ENCODE measurements at places on chromosomes 3 and 15.

DNA sequence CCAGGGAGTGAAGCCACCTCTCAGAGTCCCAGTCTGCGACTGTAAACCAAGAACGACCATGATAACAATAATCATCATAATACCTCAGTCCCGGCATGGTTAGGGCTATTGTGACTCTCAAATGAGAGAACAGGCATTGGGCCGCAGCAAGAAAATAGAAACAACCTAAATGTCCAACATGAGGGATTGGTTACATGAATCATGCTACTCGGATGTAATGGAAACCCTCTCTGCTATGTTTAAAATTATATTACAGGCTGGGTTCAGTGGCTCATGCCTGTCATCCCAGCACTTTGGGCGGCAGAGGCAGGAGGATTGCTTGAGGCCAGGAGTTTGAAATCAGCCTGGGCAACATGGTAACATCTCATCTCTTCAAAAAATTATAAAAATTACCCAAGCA lies 2.8 kb downstream of the CPN2 start:
- DNase-seq, result no peak

- DNase-seq, result no peak
Measured at GRCh38 chr3:78021710-78022109, 981.8 kb downstream of the ROBO2 start.

DNA sequence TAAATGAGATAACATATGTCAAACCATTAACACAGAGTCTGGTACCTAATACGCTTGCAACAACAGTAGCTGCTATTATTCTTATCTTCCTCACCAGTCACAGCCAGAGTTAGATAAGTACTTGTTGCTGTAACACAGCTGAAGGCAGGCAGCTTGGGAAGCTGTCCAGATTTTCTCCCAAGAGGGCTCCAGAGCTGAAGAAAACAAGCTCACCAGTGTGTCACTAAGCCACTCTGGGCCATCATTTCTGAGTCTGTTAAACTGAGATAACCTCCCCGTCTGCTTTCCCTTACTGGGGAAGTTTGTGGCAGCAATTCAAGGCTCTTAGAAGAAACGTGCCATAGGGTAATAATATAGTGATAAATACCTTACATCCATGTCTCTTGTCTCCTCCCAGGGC lies 226.3 kb downstream of the TAFA4 start:
- DNase-seq, result no peak

GRCh38 chr15:63112871-63113270 lies 8.8 kb upstream of the LACTB start:
- no peak for DNase-seq

DNA sequence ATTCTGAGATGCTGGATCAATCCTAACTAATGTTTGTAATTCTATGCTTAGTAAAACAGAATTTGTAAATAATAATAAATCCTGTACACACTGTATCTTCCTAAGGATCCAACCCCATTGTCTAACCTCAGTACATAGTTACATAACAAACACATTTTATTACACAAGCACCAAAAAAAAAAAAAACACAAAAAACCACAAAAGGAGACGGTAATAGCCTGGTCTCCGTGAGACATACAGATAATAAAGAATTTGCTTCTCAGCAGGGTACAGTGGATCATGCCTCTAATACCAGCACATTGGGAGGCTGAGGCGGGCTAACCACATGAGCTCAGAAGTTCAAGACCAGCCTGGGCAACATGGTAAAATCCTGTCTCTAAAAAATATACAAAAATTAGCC lies 558.7 kb downstream of the MAGI1 start:
- no peak for DNase-seq

- DNase-seq, result no peak
Measured at GRCh38 chr3:147361454-147362420, 44.6 kb downstream of the ZIC4 start.

DNA sequence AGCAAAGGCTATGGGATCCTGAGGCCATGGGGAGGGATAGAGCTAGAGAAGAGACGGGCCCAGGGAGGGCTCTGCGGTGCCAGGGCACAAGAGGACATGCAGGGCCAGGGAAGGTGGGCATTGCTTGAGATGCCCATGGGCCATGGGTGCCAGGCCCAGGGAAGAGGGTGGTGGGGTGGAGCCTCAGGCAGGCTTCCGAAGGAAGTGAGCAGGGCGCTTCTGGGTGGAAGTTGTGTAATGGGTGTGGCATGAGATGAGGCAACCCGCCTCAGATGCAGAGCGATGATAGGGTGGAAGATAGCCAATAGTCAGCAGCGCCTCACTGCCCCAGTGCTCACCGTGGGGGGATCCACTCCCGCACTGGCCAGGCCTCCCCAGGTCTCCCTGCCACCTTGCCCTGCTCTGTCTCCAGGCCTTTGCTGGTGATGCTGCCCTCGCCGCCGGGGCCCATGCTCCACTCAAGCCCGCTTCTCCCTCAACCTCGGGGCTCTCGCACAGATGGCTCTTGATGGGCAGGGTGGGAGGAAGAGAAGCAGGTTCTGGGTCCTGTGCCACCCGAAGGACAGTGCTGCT lies 51.4 kb downstream of the DNAJB8 start:
- no peak for DNase-seq

DNA sequence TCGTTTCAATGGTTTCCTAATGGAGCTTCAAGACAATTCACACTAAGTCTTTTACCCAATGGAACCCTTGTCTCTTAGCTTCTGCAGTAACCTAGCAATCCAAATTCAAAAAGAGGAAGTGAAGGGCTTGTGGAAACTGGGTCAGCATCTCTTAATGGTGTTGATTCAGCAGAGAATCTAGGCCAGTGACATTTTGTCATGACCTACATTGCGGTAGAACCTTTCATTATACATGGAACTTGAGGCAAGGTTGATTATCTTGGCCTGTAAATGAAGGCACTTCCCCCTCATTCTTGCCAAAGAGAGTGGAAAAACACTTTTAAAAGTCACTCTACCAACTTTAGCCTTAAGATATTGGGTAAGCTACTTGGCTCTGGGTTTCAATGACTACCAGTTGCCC lies 42.8 kb downstream of the C2CD4B start:
- DNase-seq, result no peak

DNA sequence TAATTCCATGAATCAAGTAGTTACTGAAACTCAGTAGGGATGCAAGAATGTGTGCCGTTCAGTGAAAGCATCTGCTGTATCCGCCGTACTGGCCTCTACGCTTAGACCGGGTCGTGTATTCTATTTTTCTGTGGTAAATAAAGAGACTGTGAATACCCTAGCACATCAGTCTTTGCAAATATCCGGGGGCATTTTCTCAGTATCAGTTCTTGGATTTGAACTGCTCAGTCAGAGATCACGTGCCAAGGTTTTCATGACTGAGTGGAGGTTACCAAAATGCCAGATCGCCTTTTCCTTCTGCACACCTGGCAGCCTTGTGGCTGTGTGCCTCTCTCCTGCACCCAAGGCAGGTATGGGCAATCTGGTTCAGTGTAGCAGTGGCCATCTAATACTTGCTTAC lies 377.0 kb downstream of the OCA2 start:
- no peak for DNase-seq

GRCh38 chr3:152513301-152513960 lies 244.7 kb downstream of the MBNL1 start:
- DNase-seq, result no peak

- no peak for DNase-seq
Measured at GRCh38 chr3:102158080-102158740, 276.6 kb upstream of the ZPLD1 start.

DNA sequence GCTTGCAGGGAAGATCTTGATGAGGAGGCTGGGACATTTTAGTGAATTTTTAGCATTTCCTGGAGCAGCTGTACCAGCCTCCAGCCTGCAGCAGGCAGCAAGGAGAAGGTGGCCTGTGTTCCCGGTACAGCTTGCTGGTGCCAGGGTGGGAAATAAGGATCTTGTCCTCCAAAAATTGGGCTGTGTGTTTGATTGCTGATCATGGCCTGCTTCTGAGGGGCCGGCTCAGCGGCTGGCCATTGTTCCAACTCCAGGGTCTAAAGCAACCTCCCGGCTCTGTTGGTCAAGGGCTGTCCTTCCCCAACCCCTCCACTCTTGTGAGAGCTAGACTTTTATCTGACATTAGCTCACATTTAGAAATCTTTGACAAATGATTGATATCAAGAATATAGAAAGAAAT lies 5.0 kb downstream of the CFAP100 start:
- DNase-seq, result no peak

- DNase-seq, result no peak
Measured at GRCh38 chr15:50628421-50628820, 58.2 kb downstream of the TRPM7 start.

- no peak for DNase-seq
Measured at GRCh38 chr3:50536471-50537180, 30.9 kb downstream of the C3orf18 start.

DNA sequence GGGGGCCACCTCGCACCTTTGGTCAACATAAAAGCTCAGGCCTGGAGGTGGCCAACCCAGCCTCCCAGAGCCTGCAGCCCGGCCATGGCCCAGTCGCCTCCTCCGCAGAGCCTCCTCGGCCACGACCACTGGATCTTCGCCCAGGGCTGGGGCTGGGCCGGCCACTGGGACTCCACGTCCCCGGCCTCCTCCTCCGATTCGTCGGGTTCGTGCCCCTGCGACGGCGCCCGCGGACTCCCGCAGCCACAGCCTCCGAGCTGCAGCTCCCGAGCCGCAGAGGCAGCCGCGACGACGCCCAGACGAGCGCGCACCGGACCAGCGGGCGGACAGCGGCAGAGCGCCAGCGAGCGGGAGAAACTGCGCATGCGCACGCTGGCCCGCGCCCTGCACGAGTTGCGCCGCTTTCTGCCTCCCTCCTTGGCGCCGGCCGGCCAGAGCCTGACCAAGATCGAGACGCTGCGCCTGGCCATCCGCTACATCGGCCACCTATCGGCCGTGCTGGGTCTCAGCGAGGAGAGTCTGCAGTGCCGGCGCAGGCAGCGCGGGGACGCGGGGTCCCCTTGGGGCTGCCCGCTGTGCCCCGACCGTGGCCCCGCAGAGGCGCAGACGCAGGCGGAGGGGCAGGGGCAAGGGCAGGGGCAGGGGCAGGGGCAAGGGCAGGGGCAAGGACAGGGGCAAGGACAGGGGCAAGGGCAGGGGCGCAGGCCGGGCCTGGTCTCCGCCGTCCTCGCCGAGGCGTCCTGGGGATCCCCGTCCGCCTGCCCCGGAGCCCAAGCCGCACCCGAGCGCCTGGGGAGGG lies at the start of gene MESP2:
Gene MESP2, plus strand, starts transcription at position 59 of the 799 bp plus-strand sequence. Its CDS starts 26 bp downstream, at position 85.
- peak; percentile 6 for DNase-seq

- DNase-seq, result no peak
Measured at GRCh38 chr15:23497710-23498111, 50.7 kb upstream of the GOLGA6L2 start.

- DNase-seq, result no peak
Measured at GRCh38 chr3:190064112-190064511, 56.6 kb downstream of the P3H2 start.

DNA sequence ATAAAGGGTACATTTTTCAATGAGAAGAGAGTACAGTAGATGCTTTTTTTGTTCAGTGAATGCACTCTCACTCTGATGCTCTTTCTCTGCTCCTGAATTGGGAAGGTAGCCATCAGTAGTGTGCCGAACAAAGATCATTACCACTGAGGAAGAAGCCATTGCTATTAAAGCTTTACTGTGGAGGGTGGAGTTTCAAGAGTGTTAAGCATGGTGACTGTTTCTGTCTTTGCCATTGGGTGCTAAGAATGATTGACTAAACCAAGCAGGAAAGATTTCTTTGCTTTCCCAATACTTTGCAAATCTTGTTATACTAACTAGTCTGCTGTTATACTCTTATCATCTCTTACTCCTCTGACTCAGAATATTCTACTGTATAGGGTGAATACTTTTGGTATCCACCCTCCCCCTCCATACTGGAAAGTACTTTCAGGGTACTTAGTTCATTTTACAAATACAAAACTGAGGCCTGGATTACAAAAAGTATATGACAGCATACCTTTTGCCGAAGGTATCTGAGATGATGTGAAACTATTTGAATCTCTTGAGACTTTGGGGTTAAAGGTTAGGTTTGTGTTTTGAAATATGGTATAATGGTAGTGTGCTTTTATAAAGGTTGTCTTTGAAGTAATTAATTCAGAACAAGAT lies 1.7 kb downstream of the RAB11A start:
- DNase-seq, result no peak

GRCh38 chr3:120212505-120212904 lies 72.5 kb downstream of the GPR156 start:
- no peak for DNase-seq

All from stimulated activated CD4-positive, alpha-beta T cell treated with anti-CD3 and anti-CD28 coated beads, TNF-alpha, amount 100 ng/mL, for 1 hour (primary cell).